ENCODE measurements at places on chromosomes 16 and 17.

DNA sequence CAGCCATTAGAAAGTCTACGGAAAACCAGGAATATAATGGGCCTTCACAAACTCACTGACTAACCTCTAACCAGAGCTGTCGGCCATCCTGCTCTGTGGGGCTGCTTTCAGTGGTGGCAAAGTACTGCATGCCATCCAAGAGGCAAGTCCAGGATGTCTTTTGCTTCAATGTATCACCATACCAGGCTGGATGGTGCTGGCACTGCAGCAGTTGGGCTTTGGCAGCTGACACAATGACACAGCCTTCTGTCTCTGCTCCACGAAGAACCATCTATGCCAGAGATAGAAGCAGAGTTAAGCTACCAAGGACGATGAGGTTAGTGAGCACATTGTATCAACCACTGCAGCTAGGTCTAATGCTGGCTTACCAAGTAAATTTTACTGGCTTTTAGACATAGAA lies 9.7 kb upstream of the RSKR start:
- no peak for DNase-seq

DNA sequence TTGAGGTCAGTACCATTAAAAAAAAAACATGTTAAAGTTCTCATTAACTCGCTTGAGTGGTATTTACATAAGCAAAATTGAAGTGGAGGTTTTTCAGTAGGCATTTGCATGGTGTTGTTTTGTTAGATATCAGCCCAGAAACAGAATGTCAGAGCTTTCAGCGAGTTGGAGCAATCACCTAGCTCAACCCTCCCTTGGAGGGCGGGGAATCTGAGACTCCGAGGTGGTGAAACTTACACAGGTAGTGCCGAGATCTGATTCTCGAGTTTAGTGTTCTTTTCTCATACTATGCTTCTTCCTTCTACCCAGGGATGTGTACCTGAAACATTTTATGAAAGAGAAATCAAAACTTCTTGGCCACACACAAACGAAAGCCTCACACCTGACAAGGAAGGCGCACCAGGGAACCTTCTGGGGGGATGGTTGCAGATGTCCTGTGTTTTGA lies 6.6 kb downstream of the SEC14L1 start:
- no peak for DNase-seq

DNA sequence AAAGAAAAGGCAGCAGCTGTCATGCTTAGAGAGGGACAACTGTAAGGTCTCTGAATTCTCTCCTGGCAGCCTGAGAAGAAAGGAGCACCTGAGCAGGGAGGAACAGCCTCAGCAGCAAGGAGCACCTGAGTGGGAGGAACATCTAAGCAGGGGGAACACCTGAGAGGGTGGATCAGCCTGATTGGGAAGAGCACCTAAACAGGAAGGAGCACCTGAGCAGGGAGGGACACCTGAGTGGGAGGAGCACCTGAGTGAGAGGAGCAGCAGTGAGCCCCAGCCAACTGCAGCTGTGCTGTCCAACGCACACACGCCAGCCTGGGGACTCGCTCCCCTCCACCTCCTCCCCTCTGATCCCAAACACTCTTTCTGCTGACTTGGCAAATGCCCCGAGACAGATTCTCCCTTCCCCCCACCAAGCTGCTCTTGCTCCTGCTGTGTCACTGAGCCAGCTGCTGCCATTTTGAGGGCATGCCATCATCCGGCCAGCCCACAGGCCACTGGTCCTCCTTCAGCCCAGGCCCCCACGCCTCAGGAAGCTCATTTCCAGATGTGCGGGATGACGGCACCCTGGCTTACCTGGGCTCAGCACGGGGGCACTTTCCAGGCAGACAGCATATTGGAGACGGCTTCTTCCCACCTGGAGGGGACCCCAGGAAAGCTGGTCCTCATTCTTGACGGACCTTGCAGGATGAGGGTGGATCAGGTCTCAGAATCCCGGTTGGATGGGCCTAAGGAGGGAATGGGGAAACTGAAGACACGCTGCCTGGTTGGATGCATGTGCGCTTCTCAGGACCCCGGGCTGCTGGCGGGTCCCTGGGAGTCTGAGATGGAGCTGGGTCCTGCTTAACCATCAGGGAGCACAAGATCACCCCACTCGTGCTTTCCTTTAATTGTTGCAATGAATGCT lies 57.7 kb upstream of the RBFOX3 start:
- no peak for DNase-seq

- no peak for DNase-seq
Observed at GRCh38 chr16:1181404-1182315, 28.8 kb downstream of the CACNA1H start.

- DNase-seq, result no peak
Observed at GRCh38 chr16:17444658-17445057, 26.1 kb downstream of the XYLT1 start.

GRCh38 chr16:21652453-21652852 lies at the start of gene IGSF6:
Gene IGSF6, minus strand, starts transcription at chr16:21652608. Its CDS starts 10 bp downstream, at chr16:21652598.
- DNase-seq, result no peak

DNA sequence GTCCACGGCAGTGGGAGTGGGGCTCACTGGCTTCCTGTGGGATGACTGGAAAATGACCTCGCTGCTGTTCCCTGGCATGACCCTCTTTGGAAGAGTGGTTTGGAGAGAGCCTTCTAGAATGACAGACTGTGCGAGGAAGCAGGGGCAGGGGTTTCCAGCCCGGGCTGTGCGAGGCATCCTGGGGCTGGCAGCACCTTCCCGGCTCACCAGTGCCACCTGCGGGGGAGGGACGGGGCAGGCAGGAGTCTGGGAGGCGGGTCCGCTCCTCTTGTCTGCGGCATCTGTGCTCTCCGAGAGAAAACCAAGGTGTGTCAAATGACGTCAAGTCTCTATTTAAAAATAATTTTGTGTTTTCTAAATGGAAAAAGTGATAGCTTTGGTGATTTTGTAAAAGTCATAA lies 7.8 kb upstream of the RNF213 start:
- no peak for DNase-seq

GRCh38 chr16:66447491-66447890 lies 20.4 kb downstream of the BEAN1 start:
- no peak for DNase-seq

DNA sequence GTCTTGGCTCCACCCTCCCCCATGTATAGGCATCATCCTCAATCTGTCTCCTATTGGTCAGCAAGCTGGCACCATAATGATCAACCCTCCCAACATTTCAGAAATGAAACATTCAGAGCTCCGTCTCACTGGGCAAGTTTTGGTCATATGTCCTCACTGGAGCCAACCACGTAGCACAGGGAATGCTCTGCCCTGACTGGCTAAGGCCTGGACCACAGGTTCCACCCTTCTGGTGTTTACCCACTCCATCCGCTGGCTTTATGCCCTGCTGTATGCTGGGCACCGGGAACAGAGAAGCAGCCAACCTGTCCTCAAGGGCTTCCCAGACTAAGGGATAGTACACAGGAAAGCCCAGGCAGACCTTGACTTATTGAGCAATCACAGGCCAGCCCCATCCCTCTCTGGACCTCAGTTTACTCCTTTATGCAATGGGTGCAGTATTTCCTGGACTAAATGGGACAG lies 20.5 kb downstream of the MYO15A start:
- no peak for DNase-seq

GRCh38 chr17:50186661-50187393 lies 14.6 kb downstream of the COL1A1 start:
- no peak for DNase-seq

DNA sequence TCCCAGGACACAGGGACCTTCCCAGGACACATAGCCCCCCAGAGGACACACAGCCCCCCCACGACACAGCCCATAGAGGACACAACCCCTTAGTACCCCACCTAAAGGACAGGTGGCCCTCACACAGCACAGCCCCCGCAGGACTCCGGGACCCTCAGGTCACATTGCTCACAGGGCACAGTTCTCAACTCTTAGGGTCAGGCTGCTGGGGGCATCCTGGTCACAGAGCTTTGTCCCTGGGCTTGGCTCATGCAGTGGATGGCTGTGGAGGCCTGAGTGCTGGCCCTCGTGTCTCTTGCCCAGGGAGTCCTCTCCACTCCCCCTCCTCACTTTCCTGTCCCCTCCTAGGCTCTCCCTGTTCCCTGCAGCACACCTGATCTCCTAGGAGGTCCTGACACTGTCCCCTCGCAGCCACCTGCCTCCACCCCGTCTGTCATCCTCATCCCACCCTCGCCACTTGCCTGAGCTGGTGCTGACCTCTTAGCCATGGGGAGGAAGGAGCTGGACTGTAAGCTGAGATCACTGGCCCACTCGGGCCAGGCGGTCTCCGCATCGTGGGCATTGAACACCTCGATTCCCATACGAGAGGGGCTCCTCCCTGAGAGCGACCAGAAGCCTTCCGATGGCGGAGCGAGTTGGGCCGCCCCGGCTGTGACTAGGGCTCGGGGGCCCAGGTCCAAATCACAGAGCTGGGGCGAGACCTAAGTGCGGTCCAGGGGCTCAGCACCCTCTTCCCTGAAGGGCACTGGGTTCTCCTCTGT lies 1.4 kb upstream of the WDR45B start:
- DNase-seq, result no peak

DNA sequence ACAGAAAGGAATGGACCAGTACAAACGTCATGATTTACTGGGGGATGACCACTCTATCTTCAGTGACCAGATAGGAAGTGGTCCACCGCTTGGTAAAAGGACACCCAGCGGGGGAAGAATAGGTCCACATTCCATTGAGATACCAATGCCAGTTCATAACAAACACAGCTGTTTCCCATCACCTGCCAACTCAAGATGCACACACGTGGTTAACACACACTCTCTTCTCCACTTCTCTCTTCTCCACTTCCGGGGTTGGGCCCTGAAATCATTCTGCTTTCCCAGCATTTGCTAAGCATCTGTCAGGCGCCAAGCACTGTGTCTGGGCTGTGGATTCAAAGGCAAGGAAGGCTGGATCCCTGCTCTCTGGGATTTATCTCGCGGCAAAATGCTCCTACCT lies 175.5 kb downstream of the SLC39A11 start:
- no peak for DNase-seq
